ENCODE measurements at places on chromosomes 16 and 17.

GRCh38 chr16:13517841-13518240 lies 402.1 kb upstream of the ERCC4 start:
- DNase-seq: no peak

- DNase-seq: no peak
These were observed 1.3 kb upstream of the SCN4A start for GRCh38 chr17:63973930-63974593.

GRCh38 chr17:57772774-57773173 lies 27.7 kb upstream of the CCDC182 start:
- DNase-seq: no peak

DNA sequence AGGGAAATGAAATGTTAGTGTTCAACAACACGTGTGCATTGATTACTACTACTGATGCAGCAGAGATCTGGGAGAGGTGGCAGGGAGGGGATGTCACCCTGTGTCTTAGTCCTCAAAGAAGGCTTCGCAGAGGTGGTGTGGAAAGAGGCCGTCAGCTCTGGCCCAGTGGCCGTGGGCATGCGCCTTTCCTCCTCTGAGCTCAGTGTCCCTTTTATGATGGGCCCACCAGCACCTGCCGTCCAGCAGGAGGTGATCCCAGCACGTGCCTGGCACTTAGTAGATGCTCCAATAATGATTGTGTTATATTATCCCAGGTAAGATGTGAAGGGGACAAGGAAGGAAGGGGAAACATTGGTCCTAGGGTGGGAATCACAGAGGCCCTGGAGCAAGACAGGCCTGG lies 106.2 kb downstream of the CLEC16A start:
- no peak for DNase-seq

- DNase-seq: no peak
These were observed 759.1 kb upstream of the RBFOX1 start for GRCh38 chr16:6573577-6573976.

DNA sequence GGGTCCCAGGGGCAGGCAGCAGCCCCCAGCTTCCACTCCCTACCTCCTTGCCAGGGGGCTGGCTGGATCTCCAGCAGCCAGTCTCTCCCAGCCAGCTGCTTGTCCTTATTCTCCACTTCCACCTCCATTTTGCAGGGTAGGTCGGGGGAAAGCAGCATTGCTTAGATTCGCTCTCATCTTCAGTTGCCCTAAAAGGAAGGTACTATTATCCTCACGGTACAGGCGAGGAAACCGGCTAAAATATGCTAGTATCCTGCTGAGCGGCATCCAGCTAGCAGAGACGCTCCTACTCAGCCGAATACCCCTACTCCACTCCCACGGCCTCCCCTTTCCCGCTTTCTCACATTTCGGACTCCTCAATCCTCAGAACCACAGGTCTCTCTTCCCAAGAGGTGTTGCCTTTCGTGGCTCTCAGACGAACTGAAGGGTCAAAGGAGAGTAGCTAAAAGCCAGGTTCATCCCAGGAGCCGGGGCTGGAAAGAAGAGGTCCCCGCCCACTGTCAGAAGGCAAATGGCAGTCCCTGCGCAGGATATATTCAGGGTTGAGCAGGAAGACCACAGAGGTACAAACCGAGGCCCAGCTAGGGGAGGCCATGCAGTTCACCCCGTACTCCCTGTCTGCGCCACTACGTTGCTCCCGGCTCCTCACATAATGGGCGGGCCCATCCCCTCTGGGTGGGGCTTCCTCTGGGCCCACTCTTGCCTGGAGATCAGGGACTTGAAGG lies 1.7 kb upstream of the RAB11FIP4 start:
- DNase-seq: no peak

- DNase-seq: no peak
These were observed 6.3 kb upstream of the GGA2 start for GRCh38 chr16:23516366-23517137.

- DNase-seq: no peak
These were observed 223.1 kb downstream of the SOX9 start for GRCh38 chr17:72343911-72344310.

- no peak for DNase-seq
These were observed 327.9 kb downstream of the HS3ST4 start for GRCh38 chr16:26019381-26020242.

- DNase-seq: no peak
These were observed 23.4 kb downstream of the HAPSTR1 start for GRCh38 chr16:9114842-9115241.

- no peak for DNase-seq
These were observed 597 bp downstream of the OVCA2 start for GRCh38 chr17:2042390-2042847.

DNA sequence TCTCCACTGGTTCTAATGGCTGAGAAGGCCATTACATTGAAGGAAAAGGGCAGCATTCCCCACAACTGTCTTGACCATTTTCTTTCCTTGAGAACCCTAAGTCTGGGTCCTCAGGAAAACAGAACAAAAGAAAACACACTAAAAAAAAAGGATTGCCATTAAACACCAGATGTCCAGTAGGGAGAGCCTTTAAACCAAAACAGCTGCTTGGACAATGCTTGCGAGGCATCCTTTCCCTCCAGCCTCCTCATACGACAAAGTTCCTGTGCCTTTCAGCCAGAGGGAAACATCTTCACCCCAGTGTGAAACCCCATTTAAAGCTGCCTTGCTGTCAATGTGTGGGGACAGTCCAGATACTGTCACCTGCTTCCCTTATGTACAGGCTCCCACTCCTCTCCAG lies 74.3 kb downstream of the MMD start:
- no peak for DNase-seq

- DNase-seq: no peak
These were observed 627.6 kb downstream of the MAF start for GRCh38 chr16:78972986-78973385.

DNA sequence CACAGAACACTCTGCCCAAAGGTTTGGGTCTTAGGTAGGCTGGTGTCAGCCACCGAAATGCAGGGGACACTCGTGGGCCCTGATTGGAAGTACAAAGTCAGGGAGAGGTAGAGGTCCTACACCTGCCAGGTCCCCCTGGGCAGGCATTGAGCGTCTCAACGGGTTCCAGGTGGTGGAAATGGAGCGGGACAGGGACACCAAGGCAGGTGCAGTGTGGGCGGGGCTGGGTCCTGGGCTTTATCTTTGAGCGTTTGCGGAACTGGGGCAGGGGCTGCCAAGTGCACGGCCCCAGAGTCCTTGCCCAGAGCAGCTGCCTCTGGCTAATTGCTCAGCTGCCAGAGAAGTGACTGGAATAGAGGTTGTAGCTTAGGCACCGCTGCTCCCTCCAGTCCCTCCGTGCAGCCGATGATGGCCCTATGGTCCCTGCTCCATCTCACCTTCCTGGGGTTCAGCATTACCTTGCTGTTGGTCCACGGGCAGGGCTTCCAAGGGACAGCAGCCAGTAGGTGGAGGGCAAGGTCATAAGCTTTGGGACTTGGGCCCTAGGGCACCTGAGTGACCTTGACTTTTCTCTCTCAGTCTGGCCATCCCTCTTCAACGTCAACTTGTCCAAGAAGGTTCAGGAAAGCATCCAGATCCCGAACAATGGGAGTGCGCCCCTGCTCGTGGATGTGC lies at the start of gene ZACN:
Gene ZACN (plus strand): TSS at position 323 of the 675 bp plus-strand sequence. CDS start 83 bp downstream, at position 406.
- DNase-seq: no peak

DNA sequence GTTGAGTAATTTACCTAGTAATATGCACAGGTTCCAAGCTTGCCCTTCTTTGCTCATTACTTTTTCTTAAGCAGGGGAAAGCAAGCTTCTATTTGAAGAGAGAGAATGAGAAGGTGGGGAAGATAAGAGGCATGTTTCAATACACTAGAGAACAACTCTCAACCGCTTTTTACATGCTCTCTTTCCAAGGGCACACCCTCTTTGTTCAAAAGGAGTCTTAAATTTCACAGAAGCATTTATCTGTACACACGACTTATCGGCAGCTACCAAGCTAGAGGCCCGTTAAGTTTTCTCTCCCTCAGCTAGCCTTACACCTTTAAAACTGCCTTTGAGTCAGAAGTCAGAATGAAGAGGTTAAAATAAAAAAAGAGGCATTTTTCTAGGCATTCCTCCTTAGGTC lies 79.6 kb downstream of the STH start:
- DNase-seq: no peak

DNA sequence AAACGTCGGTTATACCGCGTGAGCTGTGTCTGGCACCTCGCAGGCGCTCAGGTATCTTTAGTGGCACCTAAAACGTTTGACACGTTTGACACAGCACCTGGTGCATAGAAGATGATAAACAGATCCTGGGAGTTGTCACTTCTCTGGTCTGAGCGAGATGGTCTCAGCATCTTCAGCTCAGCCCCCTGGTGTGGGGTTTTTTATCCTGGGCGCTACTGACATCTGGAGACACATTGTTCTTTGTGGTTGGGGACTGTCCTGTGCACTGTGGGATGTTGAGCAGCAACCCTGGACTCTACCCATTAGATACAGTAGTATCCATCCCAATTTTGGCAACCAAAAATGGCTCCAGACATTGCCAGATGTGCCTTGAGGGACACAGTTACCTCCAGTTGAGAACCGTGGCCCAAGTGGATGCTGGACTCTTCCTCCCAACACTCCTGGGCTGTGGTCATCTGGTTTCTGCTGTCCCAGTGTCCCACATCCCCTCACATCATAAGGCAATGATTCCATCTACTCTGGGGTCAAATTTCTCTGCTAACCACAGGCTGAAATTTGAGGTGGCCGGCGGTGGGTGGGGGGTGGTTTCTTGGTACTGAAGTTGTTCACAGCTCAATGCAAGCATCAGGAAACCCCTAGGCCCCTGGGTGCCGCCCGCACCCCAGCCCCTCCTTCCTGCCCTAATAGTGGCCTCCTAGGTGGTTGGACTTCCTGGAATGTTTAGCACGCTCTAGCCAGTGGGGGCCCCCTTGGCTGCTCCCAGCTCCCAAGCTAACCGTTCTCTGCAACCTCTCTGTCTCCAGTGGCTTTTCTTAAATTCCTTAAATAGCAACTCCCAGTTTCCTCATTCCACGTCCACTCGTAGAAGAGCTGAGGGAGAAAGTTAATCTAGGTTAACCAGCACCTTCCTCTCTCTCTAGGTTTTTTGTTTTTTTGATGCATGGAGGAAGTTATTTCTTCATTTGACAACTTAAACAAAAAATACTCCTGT lies 124.8 kb downstream of the ABCC1 start:
- no peak for DNase-seq

DNA sequence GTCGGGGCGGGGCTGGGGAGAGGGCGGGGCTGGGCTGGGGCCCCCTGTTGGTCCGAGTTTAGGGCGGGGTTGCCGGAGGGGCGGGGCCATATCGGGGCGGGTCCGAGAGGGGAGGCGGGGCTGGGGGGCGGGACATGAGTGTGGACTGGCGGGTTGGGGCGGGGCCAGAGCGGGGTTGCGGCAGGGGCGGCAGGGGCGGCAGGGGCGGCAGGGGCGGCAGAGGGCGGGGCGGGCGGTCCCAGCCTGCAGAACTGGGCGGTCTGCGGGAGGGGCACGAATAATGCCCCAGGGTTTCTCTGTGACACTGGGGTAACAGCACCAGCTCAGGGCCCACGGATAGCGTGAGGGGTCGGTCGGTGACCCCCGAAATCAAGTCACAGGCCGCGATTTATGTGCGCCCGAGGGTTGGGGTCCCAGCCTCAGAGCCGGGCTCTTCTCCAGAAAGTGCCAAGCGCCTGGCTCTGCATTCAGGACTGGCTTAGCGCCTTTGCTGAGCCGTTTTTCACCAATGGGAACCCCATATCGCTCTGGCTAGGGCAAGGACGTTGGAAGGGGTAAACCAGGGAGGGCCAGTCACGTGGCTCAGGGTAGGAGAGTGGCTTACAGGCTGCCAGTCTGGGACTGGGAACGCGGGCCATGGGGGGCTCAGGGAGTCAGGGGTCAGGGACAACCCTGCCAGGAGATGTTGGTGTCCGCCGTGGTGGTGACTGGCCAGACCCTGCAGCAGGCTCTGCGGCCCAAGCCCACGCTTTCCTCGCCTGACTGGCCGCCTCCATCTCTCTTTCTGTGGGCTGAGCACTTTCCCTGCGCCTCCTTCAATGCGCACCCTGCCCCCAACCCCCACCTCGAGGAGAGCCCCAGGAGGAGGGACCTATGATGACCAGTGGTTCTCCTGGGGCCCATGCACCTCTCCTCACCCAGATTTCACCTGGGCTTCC lies 1.2 kb upstream of the METTL26 start:
- DNase-seq: no peak

GRCh38 chr16:46817961-46818360 lies 13.0 kb downstream of the C16orf87 start:
- no peak for DNase-seq

DNA sequence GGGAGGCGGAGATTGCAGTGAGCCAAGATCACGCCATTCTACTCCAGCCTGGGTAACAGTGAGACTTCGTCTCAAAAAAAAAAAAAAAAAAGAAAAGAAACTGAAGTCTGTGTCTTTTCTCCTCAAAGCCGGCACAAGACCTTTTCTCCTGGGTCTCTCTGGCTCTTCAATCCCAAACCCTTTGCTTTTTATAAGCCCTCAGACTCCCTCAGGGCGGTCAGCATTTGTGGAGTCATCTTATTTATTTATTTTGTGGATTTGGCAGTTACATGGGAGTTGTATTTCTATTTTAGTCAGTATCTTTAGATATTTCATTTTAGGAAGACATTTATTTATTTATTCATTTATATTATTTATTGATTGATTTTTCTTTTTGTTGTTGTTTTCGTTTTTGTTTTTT lies 57.7 kb upstream of the MAP3K14 start:
- no peak for DNase-seq

GRCh38 chr17:63775420-63775819 lies 1.4 kb downstream of the DDX42 start:
- no peak for DNase-seq

DNA sequence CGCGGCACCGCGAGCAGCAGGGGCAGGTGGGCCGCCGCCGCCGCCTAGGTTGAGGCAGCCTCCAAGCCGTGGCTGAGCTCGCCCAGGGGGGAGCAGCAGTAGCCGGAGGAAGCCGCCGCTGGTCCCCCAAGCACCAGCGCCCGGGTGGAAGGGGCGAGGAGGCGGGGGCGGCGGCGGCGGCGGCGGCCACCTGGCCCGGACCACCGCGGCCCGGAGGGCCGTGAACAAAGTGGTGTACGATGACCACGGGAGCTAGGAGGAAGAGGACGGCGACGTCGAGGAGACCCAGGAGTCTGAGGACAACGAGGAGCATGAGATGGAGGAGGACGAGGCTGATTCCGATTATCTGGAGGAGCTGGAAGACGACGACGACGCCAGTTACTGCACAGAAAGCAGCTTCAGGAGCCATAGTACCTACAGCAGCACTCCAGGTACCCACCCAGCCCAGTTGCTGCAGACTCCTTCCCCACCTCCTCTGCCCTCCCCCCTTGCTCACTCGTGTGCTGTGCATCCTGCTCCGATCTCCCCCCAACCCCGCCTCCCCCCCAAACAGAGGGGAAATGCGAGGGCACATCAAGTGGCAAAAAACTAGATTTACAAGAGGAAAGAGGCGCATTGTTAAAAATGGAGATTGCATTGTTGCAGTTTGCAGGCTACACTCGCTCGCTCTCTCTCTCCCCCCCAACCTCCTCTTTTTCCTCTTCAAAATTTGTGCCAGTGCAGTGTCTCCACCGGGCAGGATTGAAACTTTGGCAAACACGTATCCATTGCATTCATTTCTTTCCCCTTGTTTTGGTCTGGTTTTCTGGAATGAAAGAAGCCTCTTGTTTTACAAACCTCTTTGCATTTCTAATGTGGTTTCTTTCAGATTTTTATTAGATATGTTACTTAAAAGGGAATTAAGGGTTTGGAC lies 41.8 kb upstream of the AMZ2 start:
- no peak for DNase-seq

- no peak for DNase-seq
These were observed 27.2 kb upstream of the TOB1 start for GRCh38 chr17:50893183-50893993.
